ENCODE measurements at places on chromosomes 3 and 15. TPM values are rescaled to one million over a fixed set of nuclear protein-coding genes. Genes with fewer than 3 reads are reported as not detected.

GRCh38 chr3:147195887-147196286 is 210.5 kb downstream of the ZIC4 start:
- DNase-seq: no peak

DNA sequence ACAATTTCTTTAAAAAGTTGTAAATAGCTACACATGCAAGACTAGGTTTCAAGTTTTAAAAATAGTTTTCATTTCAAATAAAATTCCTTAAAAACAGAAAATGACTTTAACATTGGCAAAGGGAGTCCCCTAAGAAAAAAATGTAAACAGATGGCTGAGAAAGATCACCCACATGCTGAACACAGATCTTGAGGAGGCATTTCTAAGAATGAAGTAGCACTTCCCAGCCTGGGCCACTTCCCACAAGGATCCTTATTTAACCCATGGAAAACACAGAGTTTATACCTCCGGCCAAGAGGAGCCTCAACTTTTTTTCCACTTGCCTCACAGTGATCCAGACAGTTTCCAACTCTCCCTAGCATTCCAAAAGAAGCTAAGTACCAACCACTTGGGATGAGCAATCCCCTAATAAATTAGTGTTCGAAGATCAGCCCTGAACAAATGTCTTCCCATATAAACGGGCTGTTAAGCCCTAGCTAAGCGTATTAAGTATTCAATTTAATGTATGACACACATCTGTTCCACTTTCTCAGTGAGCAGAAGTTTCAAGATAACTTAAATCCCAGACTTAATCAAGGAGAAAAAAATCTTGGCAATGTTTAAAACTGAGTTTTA is 61.4 kb downstream of the GADL1 start:
- DNase-seq: no peak

The PRTG gene
- 1.3 TPM for total RNA-seq

The FSIP1 gene
- 0.52 TPM for total RNA-seq

GRCh38 chr15:74378848-74379247 is 11.4 kb upstream of the CYP11A1 start:
- no peak for DNase-seq

DNA sequence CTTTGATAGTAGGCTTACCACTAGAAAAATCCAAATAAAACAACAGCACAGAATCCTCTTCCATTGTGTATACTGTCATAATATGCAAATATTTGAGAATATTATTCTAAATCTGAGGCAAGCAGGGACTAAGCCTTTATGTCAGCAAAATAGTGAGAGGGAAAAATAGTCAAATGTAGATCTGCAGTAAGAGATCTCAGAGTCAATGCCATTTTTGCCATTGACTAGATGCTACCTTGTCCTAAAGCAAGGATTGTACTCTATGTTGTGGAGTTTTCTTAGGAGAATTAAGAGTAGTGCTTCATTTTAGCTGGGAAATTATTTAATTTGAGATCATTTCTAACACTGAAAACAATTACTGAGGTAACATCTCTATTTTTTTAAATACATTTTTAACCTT is 50.2 kb downstream of the IQCH start:
- DNase-seq: no peak

Measured in left cardiac atrium (tissue), 4 donors.